ENCODE measurements at places on chromosomes 16 and 17.

DNA sequence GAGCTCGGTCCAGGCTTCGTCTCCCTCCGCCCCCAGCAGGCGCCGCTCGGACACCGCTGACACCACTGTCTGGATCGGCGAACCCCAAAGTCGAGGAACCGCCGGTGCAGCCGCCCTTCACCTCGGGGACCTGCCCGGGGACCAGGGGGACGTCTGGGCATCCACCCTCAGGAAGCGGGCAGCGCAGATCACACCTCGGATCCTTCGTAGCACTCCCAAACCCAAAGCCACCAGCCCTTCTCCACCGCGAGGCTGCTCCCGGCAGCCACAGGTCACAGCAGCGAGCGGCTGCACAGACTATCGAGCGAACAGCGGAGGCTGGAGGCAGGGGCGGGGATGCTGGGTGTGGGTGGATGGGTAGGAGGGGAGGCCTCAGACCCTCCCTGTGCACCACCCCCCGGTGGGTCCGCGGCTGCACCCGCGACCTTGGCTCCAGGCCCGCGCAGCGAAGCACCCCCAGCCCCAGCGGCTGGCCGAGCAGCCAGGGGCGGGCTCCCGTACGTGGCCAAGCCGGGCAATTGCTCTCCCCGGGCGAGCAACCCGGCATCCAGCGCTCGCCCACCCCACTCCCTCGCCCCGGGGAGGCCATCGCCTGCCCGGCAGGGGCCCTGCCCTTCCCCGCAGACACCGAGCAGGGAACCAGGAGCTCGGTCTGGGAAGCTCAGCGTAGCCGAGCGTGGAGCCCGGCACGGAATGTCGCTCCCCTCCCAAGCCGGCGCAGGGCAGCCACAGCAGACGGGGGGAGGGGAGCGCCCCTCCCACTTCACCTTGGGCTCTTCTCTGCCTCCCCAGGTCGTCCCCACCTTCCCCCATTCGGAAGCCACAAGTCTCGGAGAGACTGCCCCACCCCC lies 1.0 kb downstream of the SDK2 start:
- no peak for DNase-seq

DNA sequence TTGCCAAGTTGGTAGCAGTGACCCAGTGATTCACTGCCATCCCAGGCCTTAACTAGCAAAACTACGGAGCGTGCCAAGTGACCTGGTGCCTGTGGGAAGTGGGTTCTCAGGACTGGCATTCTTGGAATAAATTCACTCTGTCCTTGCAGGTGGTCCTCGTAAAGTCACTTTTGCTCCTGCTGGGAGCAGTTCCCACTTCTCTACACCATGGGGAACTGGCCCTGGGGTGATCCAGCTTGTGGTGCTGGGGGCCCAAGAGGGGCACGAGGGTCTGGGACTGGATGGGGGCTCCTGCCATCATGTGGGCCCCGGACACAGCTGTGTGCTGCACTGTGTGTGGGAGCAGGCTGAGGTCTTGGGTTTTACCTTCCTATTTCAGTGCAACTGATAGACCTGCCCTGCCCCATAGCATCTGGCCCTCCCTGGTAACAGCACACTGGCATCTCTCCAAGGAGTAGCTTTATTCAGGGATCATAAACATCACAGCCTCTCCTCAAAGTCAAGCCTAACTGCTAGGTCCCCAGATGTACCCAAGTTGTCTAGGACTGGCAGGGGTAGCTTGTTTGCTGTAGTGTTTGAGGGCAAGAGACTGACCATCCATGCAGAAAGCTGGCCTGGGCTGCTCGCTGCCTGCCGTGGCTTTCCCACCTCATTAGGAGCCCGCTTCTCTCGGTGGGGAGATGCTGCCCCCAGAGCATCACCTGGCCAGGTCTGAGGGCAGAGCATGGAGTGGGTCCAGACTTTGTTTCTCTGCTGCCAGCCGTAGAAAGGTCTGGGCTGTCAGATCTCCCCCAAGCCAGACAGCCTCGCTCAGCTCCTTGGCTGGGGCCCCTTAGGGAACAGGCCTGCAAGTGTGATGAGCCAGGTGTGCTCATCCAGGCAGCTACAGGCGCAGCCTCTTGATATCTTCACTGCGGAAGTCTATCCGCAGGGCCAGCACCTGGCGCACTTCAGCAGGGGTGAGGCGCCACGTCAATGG lies 26.0 kb downstream of the FCSK start:
- DNase-seq = no peak

- no peak for DNase-seq
Measured at GRCh38 chr17:20234276-20234675, 225.1 kb downstream of the SPECC1 start.

- DNase-seq = no peak
Measured at GRCh38 chr17:21077281-21077680, 34.5 kb upstream of the USP22 start.

DNA sequence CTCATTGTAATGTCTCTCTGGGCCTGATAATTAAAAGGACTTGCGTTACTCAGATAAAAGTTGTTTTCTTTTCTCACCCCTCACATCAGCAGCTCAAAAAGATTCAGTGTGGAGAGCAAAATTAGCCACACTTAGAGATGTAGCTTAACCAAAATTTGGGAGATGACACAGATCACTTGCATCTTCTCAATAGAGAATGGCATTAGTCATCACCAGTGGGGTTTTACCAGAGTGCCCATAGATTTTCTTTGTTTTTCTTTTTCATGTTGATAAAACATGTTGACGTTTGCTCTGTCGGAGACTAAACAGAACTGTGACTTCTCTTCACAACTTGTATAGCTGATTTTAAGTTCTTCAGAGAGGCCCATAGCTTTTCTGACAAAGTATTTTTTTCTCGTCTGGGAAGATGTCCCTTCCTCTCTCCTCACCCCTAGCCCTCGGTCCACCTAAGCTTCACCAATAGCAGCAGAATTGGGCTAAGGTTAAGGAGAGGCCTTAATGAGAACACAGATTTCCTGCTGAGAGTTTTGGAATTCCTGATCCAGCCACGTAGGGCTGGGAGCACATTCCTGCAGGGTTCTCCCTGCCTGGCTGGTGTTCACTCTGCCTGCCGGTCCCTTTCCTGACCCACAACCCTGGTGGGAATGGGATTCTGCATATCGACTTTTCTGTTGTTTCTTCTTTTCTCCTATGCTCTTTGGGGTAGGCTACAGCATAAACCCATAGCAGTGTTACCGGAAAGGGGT lies 92.6 kb downstream of the CACNG3 start:
- DNase-seq = no peak

DNA sequence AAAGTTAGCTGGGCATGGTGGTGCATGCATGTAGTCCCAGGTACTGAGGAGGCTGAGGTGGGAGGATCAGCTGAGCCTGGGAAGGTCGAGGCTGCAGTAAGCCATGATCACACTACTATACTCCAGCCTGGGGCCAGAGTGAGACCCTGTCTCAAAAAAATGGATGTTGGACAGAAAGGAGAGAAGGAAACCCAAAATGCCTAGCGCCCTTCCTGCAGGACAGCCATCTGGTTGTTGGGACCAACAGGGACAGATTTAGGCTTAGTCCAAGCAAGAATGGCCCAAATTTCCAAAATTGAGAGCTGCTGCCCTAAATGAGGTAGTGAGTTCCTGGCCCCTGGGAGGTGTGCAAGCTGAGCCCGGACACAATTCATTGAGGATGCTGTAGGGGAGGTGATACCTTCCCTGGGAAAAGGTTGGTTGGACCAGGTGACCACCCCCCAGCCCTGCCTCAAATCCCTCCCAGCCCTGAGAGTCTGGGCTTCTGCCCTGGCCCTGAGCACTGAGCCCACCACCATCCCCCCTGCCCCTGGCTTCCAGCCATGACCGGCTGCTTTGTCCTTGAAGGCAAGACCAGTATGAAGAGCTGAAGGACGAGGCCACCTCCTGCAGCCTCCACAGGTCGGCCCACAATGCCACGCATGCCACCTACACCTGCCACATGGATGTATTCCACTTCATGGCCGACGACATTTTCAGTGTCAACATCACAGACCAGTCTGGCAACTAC lies 35.1 kb downstream of the IL21R start:
- no peak for DNase-seq

DNA sequence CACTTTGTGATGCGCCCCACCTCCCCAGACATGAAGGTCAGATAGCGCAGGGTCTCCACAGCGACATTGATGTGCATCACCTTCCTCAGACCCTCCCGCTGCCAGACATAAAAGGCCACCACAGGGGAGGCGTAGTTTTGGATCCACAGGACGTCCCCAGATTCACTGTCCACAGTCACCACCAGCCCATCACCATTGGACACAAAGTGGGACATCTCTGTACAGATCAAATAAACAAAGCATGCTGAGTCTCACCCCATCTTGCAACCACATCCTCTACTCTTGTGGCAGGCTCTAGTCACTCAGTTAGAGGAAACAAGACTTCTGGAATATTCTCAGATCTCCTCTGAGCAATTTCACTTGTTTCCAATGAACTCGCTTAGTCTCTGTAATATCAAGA lies 46.3 kb upstream of the ICAM2 start:
- no peak for DNase-seq

Data from NCI-H2107 (cell line).